AG04449 (cell line): ENCODE measurements at places on chromosomes 16 and 17.

- DNase-seq: no peak
Observed at GRCh38 chr17:17028059-17028877, 14.0 kb upstream of the MPRIP start.

GRCh38 chr16:28495795-28496749 lies 1.6 kb downstream of the APOBR start:
- DNase-seq: no peak

- no peak for DNase-seq
Observed at GRCh38 chr16:68408428-68408827, 39.9 kb downstream of the SMPD3 start.

GRCh38 chr17:50087246-50087911 lies 7.8 kb upstream of the PDK2 start:
- DNase-seq: no peak

DNA sequence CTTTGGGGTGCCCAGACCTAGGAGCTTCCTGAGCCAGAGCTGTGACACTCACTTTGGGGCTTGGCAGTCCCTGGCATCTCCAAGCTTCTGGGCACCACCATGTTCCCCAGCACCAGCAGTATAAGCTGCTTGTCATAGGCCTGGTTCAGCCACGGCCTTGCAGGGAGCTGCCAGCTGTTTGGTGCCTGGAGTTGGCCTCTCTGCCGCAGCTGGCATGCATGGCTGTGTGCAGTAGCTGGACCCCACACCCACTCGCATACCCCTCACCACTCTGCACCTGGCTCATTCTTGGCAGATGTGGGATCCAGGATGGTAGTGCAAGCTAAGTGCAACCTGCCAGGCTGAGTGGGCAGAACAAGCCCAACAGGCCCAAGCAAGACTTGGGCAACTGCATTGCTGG lies 73.4 kb upstream of the BRD7 start:
- no peak for DNase-seq

- DNase-seq: no peak
Observed at GRCh38 chr17:74280093-74280513, 6.1 kb downstream of the DNAI2 start.

GRCh38 chr17:73971127-73971526 lies 232.4 kb upstream of the RPL38 start:
- DNase-seq: no peak

DNA sequence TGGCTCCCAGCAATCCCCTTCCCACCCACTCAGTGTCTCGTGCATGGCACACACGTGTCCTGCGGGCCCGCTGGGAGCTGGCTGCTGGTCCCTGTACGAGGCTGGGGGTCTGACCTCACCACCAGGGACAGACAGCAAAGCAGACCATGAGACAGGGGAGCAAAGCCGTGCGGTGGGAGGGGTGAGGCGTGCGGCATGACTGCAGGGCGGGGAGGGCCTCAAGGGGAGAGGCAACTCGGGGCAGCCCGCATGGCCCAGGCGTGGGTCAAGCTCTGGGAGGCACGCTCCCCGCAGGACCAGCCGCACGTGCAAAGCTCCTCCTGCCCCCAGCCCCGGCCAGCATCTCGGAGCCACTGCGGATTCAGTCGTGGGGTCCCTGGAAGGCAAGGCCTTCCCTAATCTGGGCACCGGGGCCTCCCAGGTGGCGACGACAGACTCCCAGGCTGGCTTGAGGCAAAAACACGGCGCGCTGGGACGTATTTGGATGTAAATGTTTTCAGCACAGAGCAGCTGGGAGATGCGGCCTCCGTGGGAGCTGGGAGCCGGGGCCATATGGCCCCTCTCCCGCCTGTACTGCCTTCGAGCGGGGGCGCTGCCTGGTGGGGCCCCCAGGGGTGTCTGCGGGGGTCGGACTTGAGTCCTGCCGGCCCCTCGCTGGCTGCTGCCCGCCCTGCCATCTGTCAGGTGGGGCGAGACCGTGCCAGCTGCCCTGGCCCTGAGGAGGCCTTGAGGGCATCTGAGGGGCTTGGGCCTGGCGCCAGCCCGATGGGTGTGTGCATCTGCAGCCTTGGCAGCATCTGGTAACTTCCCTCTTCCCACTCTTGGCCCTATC lies 12.2 kb upstream of the CBFA2T3 start:
- no peak for DNase-seq

- no peak for DNase-seq
Observed at GRCh38 chr17:81966343-81967243, 5.6 kb upstream of the NOTUM start.

DNA sequence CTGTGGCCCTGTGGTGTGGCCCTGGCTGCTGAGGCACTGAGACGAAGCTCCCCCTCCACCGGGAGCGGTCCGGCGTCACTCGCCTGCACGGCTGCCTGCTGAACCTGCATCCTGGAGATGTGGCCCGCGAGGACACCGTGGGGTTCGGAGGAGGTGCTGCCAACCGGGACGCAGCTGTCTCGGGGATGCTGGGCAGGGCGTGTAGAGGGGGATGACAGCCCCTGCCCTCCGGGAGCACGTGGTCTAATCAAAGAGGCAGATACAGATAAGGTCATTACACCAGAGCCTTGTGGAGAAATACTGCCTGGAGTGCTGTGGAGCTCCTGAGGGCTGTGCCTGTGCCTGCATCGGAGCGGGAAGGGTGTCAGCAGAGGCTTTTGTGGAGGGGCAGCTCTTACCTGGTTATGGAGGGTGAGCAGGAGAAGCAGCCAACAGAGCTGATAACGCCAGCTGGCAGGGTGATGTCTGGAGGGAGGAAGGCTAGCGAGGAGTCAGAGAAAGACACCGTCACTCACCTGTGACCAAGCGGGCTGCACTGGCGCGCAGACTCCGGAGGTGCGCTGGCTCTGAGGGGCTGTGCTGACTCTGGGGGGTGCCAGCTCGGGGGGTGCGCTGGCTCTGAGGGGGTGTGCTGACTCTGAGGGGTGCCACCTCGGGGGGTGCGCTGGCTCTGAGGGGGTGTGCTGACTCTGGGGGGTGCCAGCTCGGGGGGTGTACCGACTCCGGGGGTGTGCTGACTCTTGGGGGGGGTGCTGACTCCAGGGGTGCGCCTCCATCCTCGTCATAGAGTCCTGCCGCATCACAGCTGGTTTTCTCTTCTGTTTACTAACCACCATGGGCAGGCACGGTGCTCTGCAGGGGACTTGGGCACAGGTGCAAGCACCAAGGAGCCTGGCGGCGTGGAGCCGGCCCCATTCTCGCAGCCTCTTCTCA lies 104.7 kb upstream of the CHMP6 start:
- no peak for DNase-seq

DNA sequence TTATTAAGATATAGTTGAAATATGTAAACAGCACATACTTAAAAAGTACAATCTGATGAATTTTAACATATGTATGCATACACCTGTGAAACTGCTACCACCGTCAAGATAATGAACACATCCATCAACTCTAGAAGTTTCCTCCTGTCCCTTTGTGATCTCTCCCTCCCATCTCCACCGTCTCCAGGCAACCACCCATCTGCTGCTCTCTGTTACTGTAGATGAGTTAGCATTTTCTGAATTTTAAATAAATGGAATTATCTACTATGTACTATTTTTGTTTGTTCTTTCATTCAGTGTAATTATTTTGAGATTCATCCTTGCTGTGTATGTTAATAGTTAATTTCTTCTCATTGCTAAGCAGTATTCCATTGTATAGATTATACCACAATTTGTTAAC lies 40.2 kb upstream of the SMPD3 start:
- no peak for DNase-seq

- no peak for DNase-seq
Observed at GRCh38 chr16:55949518-55949917, 74.3 kb upstream of the CES5A start.

- DNase-seq: no peak
Observed at GRCh38 chr17:17066021-17066420, 23.8 kb downstream of the MPRIP start.

GRCh38 chr17:46002311-46002972 lies 3.4 kb downstream of the STH start:
- DNase-seq: no peak

- no peak for DNase-seq
Observed at GRCh38 chr16:17629936-17630335, 159.2 kb upstream of the XYLT1 start.

DNA sequence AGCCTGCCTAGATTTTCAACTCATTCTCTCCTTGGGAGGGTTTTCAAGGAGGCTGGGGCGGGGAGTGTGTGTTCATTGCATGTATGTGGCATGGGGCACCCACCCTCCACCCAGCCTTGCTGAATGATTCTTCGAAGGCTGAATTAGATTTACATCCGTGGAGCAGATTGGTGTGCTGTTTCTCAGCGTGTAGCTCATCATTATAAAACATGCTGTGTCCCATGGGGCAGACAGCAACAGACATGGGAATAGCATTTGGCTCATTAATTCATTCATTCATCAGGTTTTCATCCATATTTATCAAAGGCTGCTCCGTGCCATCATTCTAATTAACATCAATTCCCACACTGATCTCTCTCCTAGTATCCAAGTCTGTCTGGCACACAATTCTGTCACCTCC lies 10.6 kb upstream of the CD300A start:
- no peak for DNase-seq

- no peak for DNase-seq
Observed at GRCh38 chr17:4499431-4500190, 930 bp downstream of the SPNS2 start.

DNA sequence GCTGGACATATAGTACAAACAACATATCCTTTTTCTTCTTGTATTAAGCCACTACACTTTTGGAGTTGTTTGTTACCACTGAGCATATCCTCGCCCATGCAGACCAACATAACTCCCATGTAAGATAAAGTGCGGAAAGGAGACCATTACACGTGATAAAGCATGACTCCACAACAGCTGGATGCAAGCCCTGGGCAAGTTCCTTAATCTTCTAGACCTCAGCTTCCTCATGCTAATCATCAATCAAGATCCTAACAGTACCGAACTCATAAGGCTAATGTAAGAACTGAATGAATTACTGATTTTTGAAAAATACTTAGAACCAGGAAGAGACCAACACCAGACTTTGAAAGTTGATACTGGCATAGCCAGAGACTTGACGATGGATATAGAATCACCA lies 47.0 kb upstream of the GSG1L start:
- no peak for DNase-seq

DNA sequence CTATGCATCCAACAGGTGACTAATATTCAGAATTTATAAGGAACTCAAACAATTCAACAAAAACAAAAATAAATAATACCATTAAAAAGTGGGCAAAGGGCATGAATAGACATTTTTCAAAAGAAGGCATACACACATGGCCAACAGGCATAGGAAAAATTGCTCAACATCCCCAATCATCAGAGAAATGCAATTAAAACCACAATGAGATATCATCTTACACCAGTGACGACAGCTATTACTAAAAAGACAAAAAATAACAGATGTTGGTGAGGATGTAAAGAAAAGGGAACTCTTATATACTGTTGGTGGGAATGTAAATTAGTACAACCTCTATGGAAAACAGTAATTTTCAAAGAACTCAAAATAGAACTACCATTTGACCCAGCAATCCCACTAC lies 250.4 kb upstream of the N4BP1 start:
- DNase-seq: no peak

DNA sequence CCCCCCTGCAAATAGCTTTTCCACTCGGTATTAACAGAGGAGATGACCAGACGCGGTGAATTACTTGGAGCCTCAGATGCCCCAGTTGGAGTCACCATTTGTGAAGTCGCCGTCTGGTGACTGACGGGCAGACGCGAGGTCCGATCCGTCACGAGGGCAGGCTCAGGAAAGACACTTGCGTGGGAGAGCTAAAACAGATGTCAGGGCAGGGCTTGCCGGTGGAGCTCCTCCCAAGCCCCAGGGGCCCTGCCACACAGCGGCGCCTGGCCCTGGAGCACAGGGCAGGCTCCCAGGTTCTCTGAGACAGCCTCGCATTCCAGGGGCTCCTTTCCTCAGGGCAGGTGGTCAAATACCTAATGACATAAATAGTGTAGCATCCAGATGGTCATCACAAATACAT lies 348.3 kb downstream of the C16orf95 start:
- no peak for DNase-seq

DNA sequence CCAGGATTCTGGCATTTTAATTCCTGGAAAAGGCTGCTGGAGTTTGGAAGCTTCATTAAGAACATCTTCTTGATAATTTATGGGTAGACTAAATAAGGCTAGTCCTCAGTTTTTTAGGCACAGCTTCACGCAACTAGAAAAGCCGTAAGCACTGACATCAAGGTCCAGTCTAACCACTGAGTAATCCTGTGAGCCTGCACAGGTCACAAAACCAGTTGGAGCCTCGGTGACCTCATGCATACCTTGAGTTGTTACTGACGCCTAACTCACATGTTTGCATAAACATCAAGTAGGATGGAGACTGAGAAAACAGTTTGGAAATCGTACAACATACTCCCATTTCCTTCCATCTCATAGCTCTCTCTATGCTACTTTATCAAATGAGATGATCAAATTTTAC lies 63.8 kb upstream of the RCVRN start:
- DNase-seq: no peak

GRCh38 chr17:31357091-31357490 lies 34.4 kb upstream of the RAB11FIP4 start:
- DNase-seq: no peak

GRCh38 chr17:867896-868489 lies 85.8 kb downstream of the MRM3 start:
- DNase-seq: no peak

- no peak for DNase-seq
Observed at GRCh38 chr17:883586-883962, 96.0 kb downstream of the NXN start.

GRCh38 chr16:30439720-30440348 lies 5.8 kb downstream of the SEPHS2 start:
- DNase-seq: no peak

GRCh38 chr17:56936697-56937322 lies 23.0 kb upstream of the TRIM25 start:
- no peak for DNase-seq

DNA sequence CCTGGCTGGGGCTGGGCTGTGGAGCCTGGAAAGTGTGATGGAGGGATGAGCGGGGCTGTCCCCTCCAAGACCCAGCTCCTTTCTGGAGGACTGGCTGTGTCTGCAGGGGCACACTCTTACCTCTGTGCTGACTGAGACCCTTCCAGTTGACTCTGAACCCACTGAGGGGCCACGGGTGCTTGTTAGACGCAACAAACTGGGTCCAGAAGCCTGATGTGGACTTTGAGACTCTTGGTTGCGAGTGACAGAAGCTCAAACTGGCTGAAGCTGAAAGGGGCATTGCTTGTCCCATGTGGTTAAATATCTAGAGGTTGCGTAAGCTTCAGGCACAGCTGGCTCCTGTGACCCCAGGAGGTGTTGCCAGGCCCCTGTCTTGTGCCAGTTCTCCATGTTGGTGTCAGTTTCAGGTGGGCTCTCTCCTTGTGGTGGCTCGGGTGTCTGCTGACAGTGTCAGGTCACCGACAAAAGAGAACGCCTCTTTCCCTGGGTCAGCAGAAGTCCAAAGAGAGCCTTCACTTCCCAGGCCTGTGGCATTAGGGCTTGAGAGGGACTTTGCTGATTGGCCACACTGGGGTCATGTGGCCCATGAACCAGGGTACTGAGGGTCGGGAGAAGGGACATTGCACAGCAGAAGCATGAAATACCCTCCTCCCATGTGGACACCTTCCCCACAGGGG lies 16.7 kb downstream of the ADCY7 start:
- no peak for DNase-seq
